ENCODE measurements at places on chromosomes 11 and 22. TPM values are rescaled to one million over a fixed set of nuclear protein-coding genes. Genes with fewer than 3 reads are reported as not detected.

Gene NRXN2
- 0.05 TPM for total RNA-seq

Gene C11orf97
- not detected for total RNA-seq

Gene ADM2
- 2.5 TPM for total RNA-seq

Gene GLYATL1
- total RNA-seq = not detected

Gene NRIP3
- 5.3 TPM for total RNA-seq

Gene KCTD17
- 33.2 TPM for total RNA-seq

Gene OR52A1
- total RNA-seq = not detected

Gene OR5A1
- total RNA-seq = not detected

All from T-helper 2 cell treated with Interferon-gamma antibody and Interleukin-4, amounts not matched to agents 100 ng/mL and 5 ng/mL, for 36 hours (primary cell).